ENCODE measurements at places on chromosomes 2 and 18. TPM values are rescaled to one million over a fixed set of nuclear protein-coding genes. Genes with fewer than 3 reads are reported as not detected.

Gene ZNF532
- total RNA-seq, result 76.5 TPM

Gene TMEM198
- total RNA-seq, result 4.9 TPM

Gene WDPCP
- total RNA-seq, result 19.9 TPM

Gene CASP10
- 67.1 TPM for total RNA-seq

Gene UGT1A8
- not detected for total RNA-seq

Gene PROKR1
- not detected for total RNA-seq

Gene PXDN
- 31.2 TPM for total RNA-seq

Gene NT5DC4
- 0.83 TPM for total RNA-seq

Gene PARD3B
- 44.9 TPM for total RNA-seq

- no peak for DNase-seq
These were observed 92.0 kb downstream of the CDCA7 start for GRCh38 chr2:173446722-173447121.

DNA sequence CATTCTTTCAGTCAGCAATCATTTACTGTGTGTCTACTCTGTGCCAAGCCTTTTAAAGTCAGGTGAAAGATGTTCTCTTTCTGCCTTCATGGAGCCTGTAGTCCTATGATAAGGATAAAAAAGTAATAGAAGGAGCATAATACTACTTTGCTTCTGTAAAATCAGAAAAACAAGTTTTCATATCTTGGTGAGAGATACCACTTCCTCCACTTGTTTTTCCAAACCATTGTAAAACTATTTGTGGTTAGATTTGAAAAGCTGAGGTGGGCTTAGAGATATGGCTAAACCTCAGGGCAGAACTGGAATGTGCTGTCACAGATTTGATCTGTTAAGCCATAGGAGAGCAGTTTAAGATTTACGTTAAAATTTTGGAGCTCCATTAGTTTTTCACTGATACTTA is 104.7 kb upstream of the FAM117B start:
- DNase-seq, result no peak

GRCh38 chr2:239806758-239807434 is 218.2 kb downstream of the NDUFA10 start:
- no peak for DNase-seq

GRCh38 chr2:50885948-50886347 is 146.0 kb downstream of the NRXN1 start:
- DNase-seq, result no peak

DNA sequence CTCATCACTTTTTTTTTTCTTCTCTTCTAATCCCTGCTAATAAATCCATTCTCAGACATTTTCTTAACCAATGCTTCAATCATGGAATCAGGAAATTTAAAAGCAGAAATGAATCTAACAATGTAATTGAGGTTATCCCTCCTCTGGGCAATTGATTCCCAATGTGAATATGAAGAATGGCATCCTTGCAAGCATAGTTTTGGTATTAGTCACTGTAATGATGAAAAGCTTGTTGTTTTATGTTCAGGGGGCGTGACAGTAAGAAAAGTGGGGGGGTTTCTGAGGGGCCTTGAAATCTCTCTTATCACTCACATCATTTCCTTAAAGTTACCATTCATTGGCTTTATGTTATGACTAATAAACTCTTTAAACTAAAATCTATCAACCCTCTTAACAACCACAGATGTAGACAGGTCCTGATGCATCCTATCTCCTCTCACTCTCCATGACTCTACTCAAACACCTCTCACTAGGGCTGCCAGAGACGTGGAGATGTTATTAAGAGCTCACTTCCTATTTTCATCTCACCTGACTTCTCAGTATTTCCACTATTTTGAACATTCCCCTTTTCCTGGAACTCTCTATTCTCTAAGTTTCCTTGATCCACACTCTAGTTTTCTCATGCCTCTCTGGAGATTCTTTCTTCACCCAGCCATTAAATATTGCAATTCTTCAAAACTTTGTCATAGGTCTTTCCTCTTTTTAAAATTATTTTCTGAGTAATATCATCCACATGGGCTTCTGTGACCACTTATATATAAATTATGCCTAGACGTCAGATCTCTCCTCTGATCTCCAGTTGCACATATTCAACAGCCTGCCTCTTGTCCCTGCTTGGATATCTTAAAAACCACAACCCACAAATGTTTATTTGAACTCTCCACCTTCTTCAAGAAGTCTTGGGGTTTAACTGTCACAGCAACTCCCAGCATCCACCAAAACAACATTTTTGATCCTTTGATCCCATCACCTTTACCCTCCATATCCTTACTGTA is 332.9 kb downstream of the CDH2 start:
- no peak for DNase-seq

GRCh38 chr2:150759531-150759930 is 272.1 kb upstream of the RND3 start:
- DNase-seq, result no peak

GRCh38 chr18:49845629-49846360 is 32.5 kb upstream of the ACAA2 start:
- DNase-seq, result no peak

DNA sequence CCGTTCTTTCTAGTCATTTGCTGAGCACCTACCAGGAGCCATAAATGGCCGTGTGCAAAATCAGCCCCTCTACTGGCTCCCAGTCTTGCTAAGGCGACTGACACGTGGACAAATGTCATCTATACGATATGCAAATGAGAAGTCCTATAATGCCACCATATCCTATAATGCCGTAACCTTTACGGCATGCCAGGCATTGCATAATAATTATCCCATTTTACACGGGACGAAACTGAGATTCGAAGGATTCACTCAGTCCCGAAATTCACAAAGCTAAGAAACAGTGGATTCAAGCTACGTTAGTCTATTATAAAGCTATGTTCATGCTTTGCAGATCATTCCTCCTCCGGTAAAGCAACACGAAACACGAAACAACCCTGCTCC is 34.1 kb upstream of the RNF149 start:
- no peak for DNase-seq

GRCh38 chr2:239108459-239108858 is 260.6 kb downstream of the TWIST2 start:
- DNase-seq, result no peak

DNA sequence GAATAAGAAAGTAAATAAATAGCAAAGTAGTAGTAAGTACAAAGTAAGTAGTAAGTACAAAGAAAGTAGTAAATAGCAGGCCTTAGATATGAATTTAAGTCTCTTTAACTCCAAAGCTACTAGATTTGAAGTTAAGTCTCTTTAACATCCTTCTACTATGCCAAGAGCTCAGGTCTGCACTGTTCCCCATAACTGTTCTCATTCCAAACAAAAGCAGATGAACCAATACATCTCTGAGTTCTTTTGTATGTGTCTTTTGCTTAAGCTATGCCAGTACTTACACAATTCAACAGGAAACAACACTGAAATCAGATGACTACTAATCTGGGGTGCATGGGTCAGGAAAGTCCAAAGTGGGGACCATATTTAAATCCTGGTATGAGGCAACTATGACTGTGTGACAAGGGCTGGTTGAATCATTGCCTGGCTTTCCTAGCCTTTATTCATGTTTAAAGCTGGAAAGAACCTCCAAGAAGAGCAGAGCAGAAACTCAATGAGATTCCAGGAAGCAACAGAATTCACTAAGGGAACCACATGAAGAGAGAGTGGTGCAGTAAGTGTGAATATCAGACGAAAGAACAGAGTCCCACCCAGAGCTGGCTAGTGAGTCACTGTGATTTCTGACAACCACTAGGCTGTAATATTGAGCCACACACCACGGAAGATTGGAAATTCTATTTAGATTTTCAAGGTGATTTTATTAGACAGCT is 51.0 kb upstream of the CYP26B1 start:
- no peak for DNase-seq

- DNase-seq, result no peak
These were observed 190.6 kb downstream of the CTIF start for GRCh38 chr18:48729404-48729803.

DNA sequence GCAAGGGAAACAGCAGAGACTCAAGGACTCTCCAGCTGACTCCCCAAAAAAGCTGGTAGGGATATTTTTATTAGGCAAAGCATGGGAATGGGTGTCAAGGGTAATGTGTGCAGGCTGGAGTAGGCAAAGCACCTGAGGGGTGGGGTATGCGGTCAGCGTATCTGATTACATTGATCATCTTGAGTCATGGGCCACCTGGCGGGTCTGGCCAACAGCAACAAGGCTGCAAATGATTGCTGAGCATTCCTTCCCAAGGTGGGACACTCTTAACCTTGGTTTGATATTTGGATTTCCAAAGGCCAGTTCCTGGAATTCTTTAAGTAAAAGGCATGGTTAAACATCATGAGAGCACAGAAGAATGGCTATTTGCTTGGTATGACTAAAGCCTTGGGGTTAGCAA is 32.6 kb upstream of the CCBE1 start:
- DNase-seq, result no peak

- DNase-seq, result no peak
These were observed 138.2 kb upstream of the PKDCC start for GRCh38 chr2:41909584-41909983.

GRCh38 chr18:74896390-74896991 is 298.8 kb downstream of the ZNF407 start:
- DNase-seq, result peak; percentile 56

GRCh38 chr2:232211743-232212686 is 166.5 kb upstream of the ALPP start:
- DNase-seq, result no peak

DNA sequence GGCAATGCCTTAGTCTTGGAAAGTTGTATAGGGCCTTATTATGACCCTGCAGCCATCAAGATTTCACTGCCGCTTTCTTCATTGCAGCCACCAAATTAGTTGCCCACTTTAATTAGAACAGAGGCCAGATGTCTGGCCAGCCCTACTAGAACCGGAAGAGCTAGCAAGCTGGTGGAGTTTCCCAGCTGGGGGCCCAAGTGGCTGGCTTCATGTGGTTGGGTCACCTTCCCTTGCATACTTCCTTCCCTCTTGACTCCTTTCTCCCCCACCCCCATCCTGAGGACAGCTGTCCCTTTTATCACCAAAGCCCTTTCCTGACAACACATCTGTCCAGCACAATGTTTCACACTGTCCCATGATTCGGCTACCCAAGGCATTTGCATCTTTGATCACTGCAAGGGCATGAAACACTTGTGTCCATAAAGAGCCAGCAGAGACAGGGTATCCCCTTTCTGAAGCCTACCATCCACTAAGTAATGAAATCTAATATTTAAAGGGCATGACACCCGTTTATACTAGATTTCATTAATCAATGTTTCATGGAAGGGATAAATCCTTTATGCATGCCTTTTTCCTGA is 187.2 kb downstream of the BCL11A start:
- no peak for DNase-seq

DNA sequence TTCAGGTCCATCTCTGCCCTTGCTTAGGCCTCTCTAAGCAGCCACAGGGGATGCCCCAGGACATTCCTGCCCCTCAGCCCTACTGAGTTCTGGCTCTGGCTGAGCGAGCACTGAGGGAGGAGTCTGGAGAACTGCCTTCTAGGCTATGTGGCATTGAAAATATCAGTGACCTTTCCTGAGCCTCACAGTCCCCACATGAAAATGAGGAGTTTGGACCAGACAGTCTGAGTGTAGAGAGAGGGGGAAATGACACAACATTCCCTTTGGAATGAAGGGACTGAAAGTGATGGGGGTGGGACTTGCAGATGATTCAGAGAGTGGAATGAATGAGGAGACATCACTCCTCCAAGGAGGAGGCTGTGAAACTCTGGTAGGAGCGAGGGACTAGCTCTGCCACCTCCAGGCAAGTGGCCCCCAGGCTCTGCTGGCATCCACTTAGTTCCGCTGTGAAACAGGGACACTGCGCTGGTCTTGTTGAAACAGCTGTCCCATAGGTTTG is 8.0 kb downstream of the TNS1 start:
- DNase-seq, result no peak

- no peak for DNase-seq
These were observed 22.0 kb downstream of the SLC14A1 start for GRCh38 chr18:45745817-45746461.

GRCh38 chr2:159153463-159153862 is 133.0 kb downstream of the WDSUB1 start:
- DNase-seq, result no peak

DNA sequence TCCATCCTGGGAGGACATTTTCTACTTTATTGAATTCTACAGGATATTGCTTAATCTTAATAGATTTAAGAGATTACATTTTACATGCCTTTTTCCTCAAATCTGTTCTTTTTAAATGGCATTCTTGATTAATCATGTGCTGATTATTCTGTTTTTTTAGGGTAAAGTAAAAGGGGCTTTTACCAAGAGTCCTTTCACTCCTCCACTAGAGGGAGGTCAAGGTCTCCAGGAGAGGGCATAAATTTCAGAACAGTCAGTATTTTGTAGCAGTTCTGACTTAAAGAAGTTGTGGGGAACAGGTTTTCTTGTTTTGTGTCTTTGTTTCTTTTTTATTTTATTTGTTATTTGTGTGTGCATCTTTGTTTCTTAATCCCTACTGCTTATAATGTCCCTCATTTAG is 25.4 kb downstream of the WDR75 start:
- DNase-seq, result no peak

DNA sequence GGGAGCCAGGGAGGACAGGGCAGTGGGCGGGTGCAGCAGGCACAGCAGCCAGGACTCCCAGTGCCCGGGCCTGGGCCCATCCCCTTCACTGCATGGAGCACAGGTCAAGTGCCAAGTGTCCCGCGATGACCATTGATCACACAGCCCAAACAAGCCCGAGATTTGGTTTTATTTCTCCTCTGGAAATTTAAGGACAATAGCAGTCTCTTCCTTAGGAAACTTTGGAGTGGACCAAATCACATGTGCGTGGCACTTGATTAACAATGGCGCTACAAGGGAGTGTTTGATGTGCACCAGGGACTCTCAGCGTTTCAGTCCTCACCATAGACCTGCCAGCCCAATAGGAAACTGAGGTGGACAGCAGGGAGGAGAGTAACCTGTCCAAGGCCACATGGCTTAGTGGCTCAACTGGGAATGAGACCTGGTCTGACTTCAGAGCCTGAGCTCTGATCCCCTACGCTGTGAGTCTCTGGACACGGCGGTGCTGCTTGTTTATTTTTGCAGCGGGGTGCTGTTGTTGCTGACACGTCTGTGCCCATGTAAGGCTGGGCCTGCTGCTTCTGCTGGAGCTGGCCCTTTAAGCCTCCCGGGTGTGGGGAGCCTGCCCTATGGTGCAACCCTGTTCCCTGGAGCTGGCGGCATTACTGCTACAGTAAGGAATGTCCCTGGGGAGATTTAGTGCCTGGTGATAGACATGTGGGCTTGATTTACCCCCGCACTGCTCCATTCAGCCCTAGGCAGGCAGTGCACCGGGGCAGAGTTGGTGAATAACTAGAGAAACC is 194.2 kb downstream of the INHBB start:
- DNase-seq, result no peak

DNA sequence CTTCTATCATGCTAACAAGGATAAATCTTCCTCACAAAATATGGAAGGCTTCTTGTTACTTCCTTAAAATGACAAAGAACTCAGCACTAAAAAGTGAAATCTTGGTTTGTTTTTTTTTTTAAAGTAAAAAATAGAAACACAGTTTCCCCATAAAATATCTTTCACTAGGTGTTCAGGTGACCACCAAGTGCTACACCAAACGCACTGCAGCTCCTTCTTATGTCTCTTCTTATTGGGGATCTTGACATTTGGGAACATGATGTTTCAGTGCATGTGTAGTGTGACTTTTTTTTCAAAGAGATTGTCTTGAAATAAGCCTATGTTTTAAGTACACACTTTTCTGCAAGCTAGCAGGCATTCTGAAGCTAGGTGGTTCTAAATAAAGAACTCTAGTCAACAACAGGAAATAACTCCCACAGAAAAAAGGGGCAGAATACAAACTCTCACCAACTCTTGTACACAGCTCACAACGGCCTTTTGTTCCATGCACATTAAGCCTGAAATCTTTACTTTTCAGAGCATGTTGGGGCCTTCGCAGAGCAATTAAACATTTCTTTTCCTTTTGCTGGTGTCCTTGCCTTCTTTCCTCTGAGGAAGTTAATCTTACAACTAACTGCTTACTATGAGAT is 13.2 kb upstream of the SERTAD2 start:
- no peak for DNase-seq

All from upper lobe of left lung (tissue), 6 donors.